Upper lobe of left lung (tissue), 6 donors: ENCODE measurements at places on chromosomes 5 and 9. TPM values are rescaled to one million over a fixed set of nuclear protein-coding genes. Genes with fewer than 3 reads are reported as not detected.

The INSL6 gene
- not detected for total RNA-seq

The SPACA9 gene
- 25.1 TPM for total RNA-seq

The ZNF474 gene
- total RNA-seq, result 2.7 TPM

The C5orf58 gene
- total RNA-seq, result not detected

The TPPP gene
- 14.3 TPM for total RNA-seq

GRCh38 chr9:75855509-75855908, 35.0 kb upstream of the PCSK5 start:
- no peaks in the 10 kb centered on the region for H3K4me1 ChIP-seq
- no peaks in the 10 kb centered on the region for H3K27me3 ChIP-seq
- no peak overlapping the region for H3K4me3 ChIP-seq
- no peak overlapping the region for H3K27ac ChIP-seq

DNA sequence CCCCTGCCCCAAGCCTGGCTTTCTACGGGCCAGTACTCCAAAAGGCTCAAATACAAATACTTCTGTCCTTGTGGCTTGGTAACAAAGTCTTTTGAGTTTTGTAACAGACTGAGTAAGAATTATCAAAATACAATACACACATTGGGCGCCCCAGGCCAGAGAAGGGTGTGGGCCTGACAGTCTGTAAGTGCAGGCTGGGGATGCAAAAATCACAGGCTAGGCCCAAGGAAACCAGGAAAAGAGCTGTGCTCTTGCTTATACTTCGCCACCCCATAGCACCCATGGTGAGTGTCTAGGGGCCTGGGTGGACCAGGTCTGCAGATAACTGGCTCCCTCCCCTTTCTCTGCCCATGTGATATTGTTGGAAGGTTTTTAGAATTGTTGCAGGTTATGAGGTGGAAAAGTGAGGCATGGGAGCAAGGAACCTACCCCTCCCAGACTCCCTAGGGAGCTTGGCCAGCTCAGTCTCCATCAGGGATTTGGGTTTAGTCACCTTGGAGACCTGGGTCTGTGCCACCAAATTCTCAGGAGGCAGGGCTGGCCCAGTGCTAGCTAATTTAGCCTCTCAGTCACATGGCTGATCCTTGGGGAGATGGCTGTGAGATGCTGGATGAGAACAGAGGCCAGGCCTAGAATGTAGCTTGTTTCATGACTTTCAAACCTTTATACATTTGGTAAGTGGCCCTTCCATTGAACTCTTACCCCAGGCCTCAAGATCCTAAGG, 72.9 kb downstream of the TARS1 start:
- no peaks in the 10 kb centered on the region for H3K36me3 ChIP-seq
- no peaks in the 10 kb centered on the region for H3K4me1 ChIP-seq
- no peak for DNase-seq
- no peak overlapping the region for H3K4me3 ChIP-seq
- no peak overlapping the region for H3K27ac ChIP-seq

GRCh38 chr5:133580618-133581017, 31.7 kb downstream of the FSTL4 start:
- H3K27me3 ChIP-seq, result no peaks in the 10 kb centered on the region
- no peak overlapping the region for H3K27ac ChIP-seq
- DNase-seq, result no peak

GRCh38 chr5:37846786-37847310, 7.0 kb upstream of the GDNF start:
- no peaks in the 10 kb centered on the region for H3K36me3 ChIP-seq
- H3K27me3 ChIP-seq, result no peaks in the 10 kb centered on the region
- no peak overlapping the region for H3K4me3 ChIP-seq
- no peaks in the 10 kb centered on the region for H3K4me1 ChIP-seq

DNA sequence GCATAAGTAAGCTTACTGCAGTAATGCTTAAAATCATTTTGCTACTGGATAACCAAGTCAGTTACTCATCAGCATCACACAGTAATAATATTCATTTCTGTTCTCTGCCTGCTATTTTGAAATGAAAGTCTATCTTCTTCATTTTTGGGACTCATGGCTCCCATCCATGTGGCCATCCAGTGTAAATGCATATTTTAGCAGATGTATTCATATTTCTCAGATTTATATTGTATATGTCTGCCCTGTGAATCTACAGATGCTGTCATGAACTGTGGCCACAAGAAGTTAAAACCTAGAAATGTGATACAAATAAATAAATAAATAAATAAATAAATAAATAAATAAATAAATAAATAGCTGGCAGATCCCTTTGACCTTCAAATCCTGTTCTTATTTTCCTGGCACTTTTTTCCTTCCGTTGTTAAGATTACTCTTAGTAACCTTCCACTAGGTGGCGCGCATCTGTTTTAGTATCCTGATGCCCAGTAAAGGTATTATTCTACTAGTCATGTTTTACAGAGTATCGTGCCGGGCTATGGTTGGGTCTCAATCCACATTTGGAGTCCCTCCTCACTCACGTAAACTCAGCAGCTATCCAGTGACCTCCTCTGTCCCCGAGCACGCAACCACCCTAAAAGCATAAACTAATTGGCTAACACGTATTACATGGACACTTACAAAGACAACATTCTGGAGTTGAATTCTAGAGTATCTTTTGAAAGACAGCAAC, 79.2 kb upstream of the IL7R start:
- no peaks in the 10 kb centered on the region for H3K4me1 ChIP-seq
- H3K27me3 ChIP-seq, result no peaks in the 10 kb centered on the region
- H3K27ac ChIP-seq, result no peak overlapping the region
- DNase-seq, result no peak
- no peaks in the 10 kb centered on the region for H3K36me3 ChIP-seq
- no peak overlapping the region for H3K4me3 ChIP-seq

- H3K36me3 ChIP-seq, result no peaks in the 10 kb centered on the region
- H3K27ac ChIP-seq, result no peak overlapping the region
- no peak for DNase-seq
- H3K27me3 ChIP-seq, result no peaks in the 10 kb centered on the region
Observed at GRCh38 chr5:133895979-133896845, 72.2 kb downstream of the C5orf15 start.

GRCh38 chr9:70111042-70111602, 67.5 kb downstream of the MAMDC2 start:
- no peak overlapping the region for H3K27ac ChIP-seq
- no peak overlapping the region for H3K4me3 ChIP-seq
- no peaks in the 10 kb centered on the region for H3K4me1 ChIP-seq
- H3K27me3 ChIP-seq, result no peaks in the 10 kb centered on the region

GRCh38 chr5:37882636-37883035, 42.8 kb upstream of the GDNF start:
- no peaks in the 10 kb centered on the region for H3K36me3 ChIP-seq
- no peak overlapping the region for H3K4me3 ChIP-seq
- H3K27me3 ChIP-seq, result no peaks in the 10 kb centered on the region
- H3K4me1 ChIP-seq, result no peaks in the 10 kb centered on the region
- DNase-seq, result no peak

DNA sequence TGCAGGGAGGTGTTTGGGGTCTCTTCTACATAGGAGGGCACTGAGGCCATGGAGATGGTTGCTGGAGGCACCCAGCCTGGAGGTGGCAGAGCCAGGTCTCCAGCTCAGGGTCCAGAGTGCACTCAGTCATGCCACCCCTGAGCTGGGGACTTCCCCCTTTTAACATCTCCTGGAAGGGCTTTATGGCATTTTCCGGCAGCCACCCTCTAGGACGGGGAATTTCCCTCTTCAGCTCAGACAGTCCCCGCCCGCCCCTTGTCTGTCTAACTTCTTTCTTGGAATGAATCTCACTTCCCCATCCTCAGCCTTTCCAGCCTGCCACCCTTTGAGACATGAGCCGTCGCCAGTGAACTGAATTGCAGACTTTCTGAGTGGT, 49.9 kb downstream of the COL15A1 start:
- no peaks in the 10 kb centered on the region for H3K36me3 ChIP-seq
- H3K27ac ChIP-seq, result no peak overlapping the region
- DNase-seq, result peak; percentile 71

- DNase-seq, result no peak
- no peaks in the 10 kb centered on the region for H3K27me3 ChIP-seq
- H3K36me3 ChIP-seq, result peaks cover 43% of the 10 kb centered on the region
- H3K27ac ChIP-seq, result no peak overlapping the region
Observed at GRCh38 chr5:132484391-132484725, 6.2 kb downstream of the IRF1 start.

- no peak overlapping the region for H3K27ac ChIP-seq
- no peak overlapping the region for H3K4me3 ChIP-seq
- no peaks in the 10 kb centered on the region for H3K4me1 ChIP-seq
- no peak for DNase-seq
- H3K36me3 ChIP-seq, result no peaks in the 10 kb centered on the region
- no peaks in the 10 kb centered on the region for H3K27me3 ChIP-seq
Observed at GRCh38 chr5:159430361-159431012, 100.2 kb upstream of the IL12B start.

DNA sequence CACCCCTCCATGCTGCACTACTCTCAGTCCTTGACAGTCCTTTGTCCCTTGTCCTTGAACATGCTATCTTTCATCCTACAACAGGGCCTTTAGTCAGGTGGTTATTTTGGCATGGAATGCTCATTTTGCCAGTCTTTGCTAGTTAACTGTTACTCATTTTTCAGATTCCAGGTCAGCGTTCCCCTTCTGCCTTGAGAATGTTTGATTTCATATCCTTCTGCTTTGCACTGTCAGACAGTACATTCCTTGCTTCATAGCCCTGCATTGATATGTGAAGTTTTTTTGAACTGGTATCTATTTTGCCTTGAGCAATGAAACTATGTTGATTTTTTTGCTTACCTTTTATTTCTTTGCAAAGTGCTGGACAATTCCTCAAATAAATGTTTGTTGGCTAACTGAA, 638.2 kb upstream of the SEMA6A start:
- no peak overlapping the region for H3K27ac ChIP-seq
- no peaks in the 10 kb centered on the region for H3K27me3 ChIP-seq
- no peaks in the 10 kb centered on the region for H3K36me3 ChIP-seq
- no peak overlapping the region for H3K4me3 ChIP-seq
- no peaks in the 10 kb centered on the region for H3K4me1 ChIP-seq

DNA sequence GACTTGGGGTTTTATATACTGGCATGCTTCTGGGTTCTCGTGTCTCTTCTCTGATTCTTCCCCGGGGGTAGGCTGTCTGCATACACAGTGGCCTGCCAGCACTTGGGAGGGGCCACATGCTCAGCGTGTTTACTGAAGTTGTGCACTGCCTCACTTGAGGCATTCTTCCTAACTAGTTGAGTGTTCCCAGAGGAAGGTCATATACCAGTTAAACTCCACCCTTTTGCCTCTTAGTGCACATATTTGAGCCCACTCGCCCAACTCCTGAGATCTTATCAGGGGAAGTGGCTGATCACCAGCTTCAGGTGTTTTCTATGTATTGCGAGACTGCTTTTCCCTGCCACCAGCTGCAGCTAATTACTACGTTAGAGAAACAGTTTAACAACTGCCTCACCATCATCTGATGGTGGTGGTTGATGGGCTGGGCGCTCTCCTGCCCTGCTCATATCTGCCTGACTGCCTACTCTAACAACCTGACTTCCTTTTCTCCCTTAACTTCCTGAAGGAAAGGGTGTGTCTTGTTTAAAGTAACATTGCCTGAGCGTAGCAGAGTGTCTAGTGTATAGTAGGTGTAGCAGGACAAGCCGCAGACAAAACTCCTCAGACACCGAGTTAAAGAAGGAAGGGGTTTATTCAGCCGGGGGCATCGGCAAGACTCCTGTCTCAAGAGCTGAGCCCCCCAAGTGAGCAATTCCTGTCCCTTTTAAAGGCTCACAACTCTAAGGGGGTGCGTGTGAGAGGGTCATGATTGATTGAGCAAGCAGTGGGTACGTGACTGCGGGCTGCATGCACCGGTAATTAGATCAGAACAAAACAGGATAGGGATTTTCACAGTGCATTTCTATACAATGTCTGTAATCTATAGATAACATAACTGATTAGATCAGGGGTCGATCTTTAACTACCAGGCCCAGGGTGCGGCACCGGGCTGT, 60.1 kb upstream of the CLINT1 start:
- no peaks in the 10 kb centered on the region for H3K27me3 ChIP-seq
- no peak for DNase-seq
- no peaks in the 10 kb centered on the region for H3K36me3 ChIP-seq
- peak overlapping the region; percentile 11 for H3K4me3 ChIP-seq
- H3K4me1 ChIP-seq, result peaks cover 56% of the 10 kb centered on the region

DNA sequence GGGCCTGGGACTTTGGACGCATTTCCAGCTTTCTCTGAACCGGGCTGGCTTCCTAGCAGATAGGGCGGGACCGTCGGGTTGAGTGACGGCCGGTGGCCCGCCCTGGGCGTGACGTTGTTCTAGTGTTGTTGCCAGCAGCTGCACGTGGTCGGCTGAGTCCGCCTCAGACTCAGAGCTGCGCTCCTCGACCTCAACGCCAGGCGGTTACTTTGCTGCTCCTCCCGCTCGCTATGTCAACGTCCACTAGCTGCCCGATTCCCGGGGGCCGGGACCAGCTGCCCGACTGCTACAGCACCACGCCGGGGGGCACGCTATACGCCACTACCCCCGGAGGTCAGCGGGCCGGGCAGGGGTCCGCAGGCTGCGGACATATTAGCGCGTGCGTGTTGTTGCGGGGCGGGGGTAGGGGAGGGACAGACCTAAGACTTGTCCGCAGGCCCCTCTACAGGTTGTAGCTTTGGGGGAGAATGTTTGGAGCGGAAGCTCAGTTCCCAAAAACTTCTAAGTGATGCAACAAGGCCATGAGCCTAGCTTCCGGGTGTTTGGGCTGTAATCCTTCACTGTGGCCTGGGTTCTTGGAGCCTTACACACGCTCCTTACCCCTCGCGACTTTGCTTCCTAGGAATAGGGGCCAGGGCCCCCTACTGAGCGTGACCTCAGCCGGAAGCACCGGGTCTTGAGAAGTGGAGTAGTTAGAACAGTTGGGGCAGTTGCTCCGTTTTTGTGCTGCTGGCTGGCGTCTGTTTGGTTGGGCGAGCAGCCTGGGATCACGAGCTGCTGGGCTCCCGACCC, at the start of gene EIF4EBP3:
EIF4EBP3 (plus strand) TSS at position 155 of the 792 bp plus-strand sequence; CDS start at position 231, 76 bp downstream.
- DNase-seq, result peak; percentile 98
- no peaks in the 10 kb centered on the region for H3K27me3 ChIP-seq
- H3K36me3 ChIP-seq, result peaks cover 39% of the 10 kb centered on the region
- peaks cover 38% of the 10 kb centered on the region for H3K4me1 ChIP-seq

GRCh38 chr5:138606378-138607064, 31.3 kb upstream of the HSPA9 start:
- no peaks in the 10 kb centered on the region for H3K36me3 ChIP-seq
- no peaks in the 10 kb centered on the region for H3K27me3 ChIP-seq
- H3K4me1 ChIP-seq, result peaks cover 40% of the 10 kb centered on the region
- H3K27ac ChIP-seq, result peak overlapping the region; percentile 55
- no peak for DNase-seq
- H3K4me3 ChIP-seq, result no peak overlapping the region

DNA sequence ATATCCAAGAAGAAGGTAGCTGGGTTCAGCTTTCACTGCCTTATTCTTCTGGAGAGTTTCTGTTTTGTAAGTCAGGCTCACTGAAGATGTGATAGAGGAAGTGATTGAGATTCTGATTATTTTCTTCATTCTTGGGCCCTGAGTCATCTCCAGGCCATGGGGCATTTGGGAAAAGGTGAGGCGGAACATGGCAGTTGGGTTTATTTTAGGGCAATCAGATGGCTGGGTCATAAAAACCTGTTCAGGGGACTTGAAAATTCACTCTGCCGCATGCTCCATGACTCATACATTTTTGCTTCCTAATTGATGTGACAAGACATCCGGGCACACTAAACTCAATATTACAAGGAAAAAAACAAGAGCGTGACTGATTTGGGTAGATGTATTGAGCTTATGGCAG, 265.7 kb upstream of the KLF4 start:
- H3K27ac ChIP-seq, result no peak overlapping the region
- H3K4me1 ChIP-seq, result peaks cover 9% of the 10 kb centered on the region
- no peak for DNase-seq
- no peaks in the 10 kb centered on the region for H3K36me3 ChIP-seq
- H3K4me3 ChIP-seq, result no peak overlapping the region

GRCh38 chr9:103139891-103140290, 144.8 kb downstream of the CYLC2 start:
- no peaks in the 10 kb centered on the region for H3K4me1 ChIP-seq
- DNase-seq, result no peak
- no peaks in the 10 kb centered on the region for H3K27me3 ChIP-seq
- H3K36me3 ChIP-seq, result no peaks in the 10 kb centered on the region
- H3K4me3 ChIP-seq, result no peak overlapping the region
- H3K27ac ChIP-seq, result no peak overlapping the region
